ENCODE measurements at places on chromosomes 11 and 22.

GRCh38 chr11:94171693-94172440, 43.2 kb downstream of the PANX1 start:
- no peak for DNase-seq

DNA sequence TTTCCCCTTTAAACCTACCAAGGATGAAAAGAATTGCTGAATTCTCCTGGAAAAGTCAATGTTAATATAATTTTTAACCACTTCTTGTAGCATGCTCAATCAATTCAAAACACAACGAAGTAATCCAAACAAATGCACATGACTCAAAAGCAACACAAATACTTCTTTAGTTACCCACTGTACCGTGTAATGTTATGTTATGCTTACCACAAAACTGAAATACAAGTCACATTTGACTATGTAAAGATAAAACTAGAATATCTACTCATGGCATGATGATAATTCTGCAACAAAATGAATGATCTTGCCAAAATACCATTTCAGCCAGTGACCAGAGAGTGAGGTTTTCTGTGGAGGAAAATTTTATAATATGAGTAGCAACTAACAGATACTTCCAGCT, 587.0 kb downstream of the DLG2 start:
- no peak for DNase-seq

DNA sequence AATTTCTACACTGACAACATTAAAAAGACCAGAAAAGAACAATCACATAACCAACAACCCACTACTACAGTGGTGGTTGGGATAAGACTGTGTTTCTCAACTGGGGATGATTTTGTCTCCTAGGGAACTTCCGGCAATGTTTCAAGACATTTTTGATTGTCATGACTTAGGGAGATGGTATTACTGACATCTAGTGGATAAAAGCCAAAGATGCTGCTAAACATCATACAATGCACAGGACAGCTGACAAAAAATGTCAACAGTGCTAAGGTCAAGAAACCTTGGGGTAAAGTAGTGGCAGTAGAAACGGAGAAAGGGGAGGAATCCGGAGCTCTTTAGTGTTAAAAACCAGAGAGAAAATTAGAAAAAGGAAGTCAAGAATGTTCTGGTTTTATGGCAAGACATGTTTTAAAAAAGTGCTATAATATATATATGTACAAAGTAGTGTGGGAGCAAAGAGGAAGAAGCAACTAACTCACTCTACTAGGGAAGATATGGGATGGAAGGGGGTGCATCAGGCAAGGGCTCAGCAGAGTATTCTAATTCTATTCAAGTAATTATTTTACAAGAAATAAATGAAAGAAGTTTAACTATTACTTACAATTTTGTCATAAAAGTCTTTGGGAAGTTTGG, 37.2 kb downstream of the CKAP5 start:
- no peak for DNase-seq

GRCh38 chr11:79173615-79174014, 267.2 kb downstream of the TENM4 start:
- no peak for DNase-seq

DNA sequence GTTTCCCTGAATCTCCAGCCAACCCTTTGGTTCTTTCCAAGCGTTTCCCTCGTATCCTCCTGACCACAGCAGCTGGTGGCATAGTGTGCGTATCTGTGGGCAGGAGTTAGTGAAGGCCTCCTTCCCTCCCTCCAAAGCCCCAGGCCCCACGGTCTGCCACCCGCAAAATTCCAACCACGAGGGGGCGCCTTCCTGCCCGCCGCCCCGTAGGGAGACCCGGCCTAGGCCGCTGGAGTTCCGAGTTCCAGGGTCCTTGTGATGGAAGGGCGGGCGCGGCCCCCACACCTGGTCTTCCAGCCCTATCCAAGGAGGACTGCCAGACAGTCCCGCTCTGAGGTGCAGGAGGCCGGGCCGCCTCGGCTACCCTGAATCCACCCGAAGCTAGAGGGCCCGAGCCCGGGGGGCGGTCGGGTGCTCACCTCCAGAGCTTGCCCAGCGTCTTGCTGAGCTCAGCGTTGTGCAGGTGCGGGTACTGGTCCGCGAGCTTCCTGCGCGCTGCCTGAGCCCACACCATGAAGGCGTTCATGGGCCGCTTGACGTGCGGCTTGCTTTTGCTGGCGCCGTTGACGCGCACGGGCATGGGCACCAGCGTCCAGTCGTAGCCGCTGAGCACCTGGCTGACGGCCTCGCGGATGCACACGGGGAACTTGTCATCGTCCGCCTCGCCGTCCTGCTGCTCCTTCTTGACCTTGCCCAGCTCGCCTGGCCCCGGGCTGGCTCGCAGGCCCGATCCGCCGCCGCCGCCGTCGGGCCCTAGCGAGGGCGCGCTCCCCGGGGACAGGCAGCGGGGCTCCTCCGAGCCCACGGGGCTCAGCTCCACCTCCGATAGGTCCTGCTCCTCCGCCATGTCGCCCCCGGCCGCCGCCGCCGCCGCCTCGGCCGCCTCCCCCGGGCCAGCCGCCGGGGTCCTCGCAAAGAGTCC, 1.2 kb downstream of the SOX10 start:
- no peak for DNase-seq

- DNase-seq: no peak
These were observed 4.6 kb upstream of the ACRV1 start for GRCh38 chr11:125685228-125685627.

DNA sequence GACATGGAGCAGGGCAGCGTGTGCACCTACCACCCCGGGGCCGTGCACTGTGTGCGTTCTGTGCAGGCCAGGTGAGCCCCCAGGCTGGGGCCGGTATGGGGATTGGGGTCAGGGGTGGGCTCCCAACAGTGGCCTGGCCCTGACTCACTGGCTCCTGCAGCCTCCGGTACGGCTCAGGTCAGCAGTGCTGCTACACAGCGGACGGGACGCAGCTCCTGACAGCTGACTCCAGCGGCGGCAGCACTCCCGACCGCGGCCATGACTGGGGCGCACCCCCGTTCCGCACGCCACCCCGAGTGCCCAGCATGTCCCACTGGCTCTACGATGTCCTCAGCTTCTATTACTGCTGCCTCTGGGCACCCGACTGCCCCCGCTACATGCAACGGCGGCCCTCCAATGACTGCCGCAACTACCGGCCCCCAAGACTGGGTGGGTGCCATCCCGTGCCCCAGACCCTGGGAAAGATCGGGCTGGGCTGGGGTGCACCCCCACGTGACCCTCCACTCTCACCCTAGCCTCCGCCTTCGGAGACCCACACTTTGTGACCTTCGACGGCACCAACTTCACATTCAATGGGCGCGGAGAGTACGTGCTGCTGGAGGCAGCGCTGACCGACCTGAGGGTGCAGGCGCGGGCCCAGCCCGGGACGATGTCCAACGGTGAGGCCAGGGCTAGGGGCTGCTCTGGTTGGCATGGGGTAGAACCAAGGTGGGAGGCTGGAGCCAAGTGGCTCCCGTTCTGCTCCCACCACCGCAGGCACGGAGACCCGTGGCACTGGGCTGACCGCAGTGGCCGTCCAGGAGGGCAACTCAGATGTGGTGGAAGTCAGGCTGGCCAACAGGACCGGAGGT, 4.4 kb downstream of the SUSD2 start:
- DNase-seq: no peak

DNA sequence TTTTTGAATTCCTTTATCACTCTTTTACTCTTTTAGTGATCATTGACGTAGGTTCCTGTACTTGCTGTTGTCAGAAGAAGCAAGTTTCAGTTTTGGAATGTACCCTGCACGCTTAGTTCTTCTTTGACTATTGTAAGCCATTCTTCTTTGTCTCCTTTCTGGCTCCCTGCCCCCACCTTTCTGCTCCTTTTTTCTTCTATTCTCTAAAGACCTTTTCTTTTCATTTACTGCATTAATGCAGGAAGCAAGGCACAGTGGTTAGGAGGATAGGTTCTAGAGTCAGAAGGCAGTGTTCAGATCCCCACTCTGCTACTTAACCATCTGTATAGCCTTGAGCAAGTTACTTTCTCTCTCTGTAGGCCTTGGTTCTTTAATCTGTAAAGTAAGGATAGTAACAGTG, 33.7 kb upstream of the RAG2 start:
- no peak for DNase-seq

GRCh38 chr11:34439610-34440198, 970 bp downstream of the CAT start:
- DNase-seq: no peak

Data from left cardiac atrium (tissue), 4 donors.